ENCODE measurements at places on chromosomes 7 and 10. TPM values are rescaled to one million over a fixed set of nuclear protein-coding genes. Genes with fewer than 3 reads are reported as not detected.

DNA sequence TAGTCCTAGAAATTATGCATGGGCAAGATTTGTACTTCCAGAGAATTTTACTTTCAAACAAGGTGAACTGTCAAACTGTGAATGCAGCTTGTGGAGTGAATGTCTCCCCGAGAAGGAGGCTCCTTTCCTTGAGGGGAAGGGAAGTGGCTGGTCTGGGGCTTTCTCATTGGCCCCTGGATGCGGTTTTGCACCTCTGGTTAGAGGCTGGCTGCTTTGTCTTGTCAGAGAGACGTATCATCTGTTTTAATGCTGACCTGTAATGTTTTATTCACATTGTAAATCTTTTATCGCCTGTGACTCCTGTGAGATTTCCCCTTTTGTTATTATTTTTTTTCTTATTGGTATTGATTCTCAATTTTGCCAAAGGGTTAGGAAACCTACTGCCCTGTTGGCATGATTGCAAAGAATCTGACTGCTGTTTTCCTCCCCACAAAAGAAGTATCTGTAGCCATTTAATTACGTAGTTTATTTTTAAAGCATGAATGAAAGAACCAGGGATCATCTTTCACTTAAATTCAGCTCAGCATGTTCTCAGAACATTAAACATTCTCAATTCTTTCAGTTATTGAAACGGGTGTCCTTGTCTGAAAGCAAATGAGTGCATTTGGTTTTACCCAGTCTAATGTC is 238.3 kb upstream of the NFE2L3 start:
- no peak for DNase-seq

ZNF33A gene
- 10.6 TPM for polyA plus RNA-seq

GRCh38 chr10:102120991-102121738 is 997 bp upstream of the LDB1 start:
- DNase-seq: peak; percentile 95

DNA sequence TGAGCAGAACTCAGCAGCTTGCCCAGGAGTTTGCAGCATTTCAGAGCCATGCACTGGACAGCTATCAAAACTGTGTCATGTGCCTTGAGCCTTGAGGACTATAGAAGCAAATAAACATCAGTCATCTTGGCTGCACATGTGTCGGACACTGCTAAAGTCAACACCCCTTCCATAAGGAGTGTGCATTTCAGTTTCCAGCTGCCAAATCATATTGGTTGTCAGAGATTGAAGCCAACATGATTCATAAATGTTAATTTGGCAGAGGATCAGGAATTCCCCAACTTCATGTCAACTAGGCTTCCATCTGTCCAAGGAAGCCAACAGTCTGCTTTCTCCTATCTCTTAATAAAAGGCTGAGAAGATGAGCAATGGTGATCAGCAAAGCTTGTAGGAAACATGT is 32.8 kb downstream of the SLC16A12 start:
- DNase-seq: no peak

GRCh38 chr10:132476146-132477065 is 61.2 kb upstream of the INPP5A start:
- no peak for DNase-seq

ZNF467 gene
- polyA plus RNA-seq: 15.0 TPM

- peak; percentile 68 for DNase-seq
Observed at GRCh38 chr7:2928613-2929311, 84.7 kb upstream of the GNA12 start.

ZNF239 gene
- 4.5 TPM for polyA plus RNA-seq

DNA sequence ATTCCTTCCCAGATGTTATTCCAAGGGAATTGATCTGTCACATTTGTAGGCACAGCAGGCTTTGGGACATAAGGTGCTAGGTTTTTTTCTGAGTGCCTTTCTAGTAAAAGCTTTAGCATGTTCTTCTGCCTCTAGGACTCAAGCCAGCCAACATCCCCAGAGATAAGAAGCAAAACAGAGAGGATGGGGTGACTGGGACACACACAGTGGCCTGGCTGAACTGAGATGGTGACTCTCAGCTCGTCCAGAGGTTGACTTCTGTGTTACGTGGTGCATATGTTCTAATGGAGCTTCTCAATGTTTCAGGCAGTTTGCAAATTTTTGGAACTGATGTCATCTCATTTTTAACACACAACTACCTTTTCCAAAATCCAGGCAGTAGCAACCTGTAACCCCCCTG is 188.1 kb upstream of the CELF2 start:
- DNase-seq: no peak

PRSS37 gene
- not detected for polyA plus RNA-seq

PPP1R17 gene
- polyA plus RNA-seq: not detected

PRPS1L1 gene
- polyA plus RNA-seq: not detected

GRCh38 chr7:158029509-158029908 is 558.1 kb downstream of the PTPRN2 start:
- DNase-seq: no peak

GRCh38 chr10:48469516-48470020 is 135.3 kb downstream of the ARHGAP22 start:
- no peak for DNase-seq

SPAG6 gene
- polyA plus RNA-seq: 0.30 TPM

DNA sequence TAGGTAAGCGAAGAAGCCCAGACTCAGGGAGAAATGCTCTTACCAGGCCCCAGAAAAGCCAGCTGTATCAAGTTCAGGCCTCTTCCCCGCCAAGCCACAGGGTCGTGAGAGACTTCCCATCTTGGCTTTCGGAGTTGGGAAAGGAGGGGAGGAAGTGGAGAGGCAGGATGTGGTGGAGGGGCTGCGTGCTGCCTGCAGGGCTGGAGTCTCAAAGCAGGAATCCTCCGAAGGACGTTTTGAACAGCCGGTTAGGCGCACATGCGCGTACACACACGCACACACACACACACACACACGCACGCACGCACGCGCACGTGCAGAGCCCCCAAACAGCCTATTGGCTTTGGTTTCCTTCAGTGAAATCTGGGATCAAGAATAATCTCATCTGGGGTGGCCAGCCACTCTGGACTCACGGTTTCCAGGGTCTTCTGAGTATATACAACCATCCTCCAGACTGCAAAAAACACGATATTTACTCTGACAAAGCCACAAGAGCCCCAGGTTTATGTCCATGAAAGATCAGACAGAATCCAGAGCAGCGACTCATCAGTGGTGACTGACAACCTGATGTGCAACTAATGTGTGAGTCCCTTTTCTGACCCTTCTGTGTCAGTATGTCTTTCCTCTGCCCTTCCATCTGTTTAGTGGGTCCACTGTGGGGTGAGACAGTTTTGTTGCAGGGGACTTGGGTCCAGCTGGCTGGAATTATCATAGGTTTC is 115.0 kb upstream of the ZNF438 start:
- DNase-seq: peak; percentile 67

CABCOCO1 gene
- 1.5 TPM for polyA plus RNA-seq

GFRA1 gene
- 3.0 TPM for polyA plus RNA-seq

GRCh38 chr7:83941300-83941699 is 253.3 kb downstream of the SEMA3A start:
- no peak for DNase-seq

- DNase-seq: no peak
Observed at GRCh38 chr7:14793151-14793550, 109.4 kb downstream of the DGKB start.

DNA sequence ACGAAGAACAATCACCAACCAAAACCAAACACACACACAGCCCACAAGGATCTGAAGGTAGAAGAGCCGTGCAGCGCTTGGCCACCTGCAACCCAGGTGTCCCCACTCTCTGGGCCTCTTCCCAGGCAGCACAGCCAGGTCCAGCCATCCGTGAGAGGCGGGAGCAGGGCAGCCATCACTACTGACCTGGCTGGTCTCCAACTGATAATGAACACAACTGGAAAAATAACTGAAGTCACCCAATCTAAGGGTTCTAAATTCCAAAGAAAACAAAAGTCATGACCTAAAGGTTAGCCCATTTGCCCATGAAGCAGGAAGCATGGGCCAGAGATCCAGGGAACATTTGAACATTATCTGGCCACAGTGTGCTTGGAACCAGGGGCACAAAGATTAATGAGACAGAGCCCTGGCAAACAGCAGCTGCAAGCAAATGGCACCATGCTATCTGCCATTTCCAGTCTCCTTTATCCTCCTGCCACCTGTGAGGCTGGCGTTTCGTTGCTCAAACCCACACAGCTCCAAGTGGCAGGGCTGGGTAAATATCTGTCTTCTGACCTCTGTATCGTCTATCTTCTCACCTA is 207.9 kb downstream of the TNS3 start:
- DNase-seq: no peak

EPHB4 gene
- 33.2 TPM for polyA plus RNA-seq

GRCh38 chr10:77162697-77163096 is 474.9 kb downstream of the KCNMA1 start:
- DNase-seq: no peak

- no peak for DNase-seq
Observed at GRCh38 chr10:50788951-50789945, 49.5 kb downstream of the ASAH2B start.

- DNase-seq: peak; percentile 81
Observed at GRCh38 chr7:75617634-75618234, 121.0 kb downstream of the HIP1 start.

GRCh38 chr10:24750695-24751094 is 27.0 kb upstream of the ARHGAP21 start:
- no peak for DNase-seq

GRCh38 chr7:84142726-84143125 is 51.9 kb downstream of the SEMA3A start:
- DNase-seq: no peak

ADAP1 gene
- 36.4 TPM for polyA plus RNA-seq

- DNase-seq: no peak
Observed at GRCh38 chr7:2261611-2262010, 19.6 kb downstream of the NUDT1 start.

TBC1D12 gene
- polyA plus RNA-seq: 4.4 TPM

RNLS gene
- polyA plus RNA-seq: 19.5 TPM

ARHGEF5 gene
- 15.2 TPM for polyA plus RNA-seq

DNA sequence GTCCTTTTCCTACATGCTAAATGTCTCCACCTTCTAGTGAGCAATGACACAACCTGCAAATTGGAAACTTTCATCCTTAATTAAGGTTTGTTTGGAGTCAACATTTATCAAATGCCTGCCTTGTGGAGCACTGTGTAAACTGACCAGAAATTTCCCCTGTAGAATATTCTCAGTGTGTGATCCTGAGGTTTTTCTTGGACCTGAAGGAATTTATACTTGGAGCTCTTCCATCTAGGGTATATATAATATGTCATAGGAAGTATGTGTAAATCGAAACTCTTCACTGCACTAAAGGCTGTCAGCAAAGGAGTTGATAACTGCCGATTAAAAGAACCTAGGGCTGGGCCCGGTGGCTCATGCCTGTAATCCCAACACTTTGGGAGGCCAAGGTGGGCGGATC is 152.4 kb downstream of the NSUN6 start:
- no peak for DNase-seq

DNA sequence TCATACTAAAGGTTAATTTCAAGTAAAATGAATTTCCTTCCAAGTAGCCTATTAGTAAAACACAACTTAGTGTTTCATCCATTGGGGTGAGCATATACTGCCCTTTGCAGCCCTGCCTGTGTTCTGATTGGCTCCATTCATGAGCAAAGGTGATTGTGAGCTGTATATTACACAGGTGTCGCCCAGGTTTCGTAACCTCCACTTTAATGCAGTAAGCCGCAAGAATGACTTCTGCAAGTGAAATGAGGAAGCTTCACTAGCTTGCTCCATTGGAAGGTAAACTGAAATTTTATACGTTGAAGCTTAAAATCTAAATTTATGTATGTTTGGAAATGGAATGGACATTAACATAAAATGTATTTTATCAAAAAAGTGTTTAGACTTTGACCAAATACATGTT is 24.4 kb downstream of the MTURN start:
- no peak for DNase-seq

DNA sequence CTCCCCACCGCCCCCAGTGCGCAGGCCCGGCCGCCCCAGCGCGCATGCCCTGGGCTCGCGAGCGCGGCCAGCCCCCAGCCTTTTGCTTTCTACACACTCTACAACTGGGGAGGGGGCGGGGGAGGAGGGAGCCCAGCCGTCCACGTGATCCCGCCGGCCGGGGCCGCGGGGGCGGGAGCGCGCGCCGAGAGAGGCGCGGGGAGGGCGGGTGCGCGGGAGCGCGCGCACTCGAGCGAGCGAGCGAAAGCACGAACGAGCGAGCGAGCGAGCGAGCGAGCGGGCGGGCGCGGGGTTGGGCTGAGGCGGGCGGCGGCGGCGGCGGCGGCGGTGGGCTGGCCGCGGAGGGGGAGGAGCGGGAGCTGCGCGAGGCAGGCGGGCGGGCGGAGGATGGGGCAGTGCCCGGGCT is at the start of gene AUTS2:
Gene AUTS2, plus strand, starts transcription at position 395 of the 406 bp plus-strand sequence. CDS start 1,179 bp downstream, outside the sequence.
- peak; percentile 94 for DNase-seq

DNA sequence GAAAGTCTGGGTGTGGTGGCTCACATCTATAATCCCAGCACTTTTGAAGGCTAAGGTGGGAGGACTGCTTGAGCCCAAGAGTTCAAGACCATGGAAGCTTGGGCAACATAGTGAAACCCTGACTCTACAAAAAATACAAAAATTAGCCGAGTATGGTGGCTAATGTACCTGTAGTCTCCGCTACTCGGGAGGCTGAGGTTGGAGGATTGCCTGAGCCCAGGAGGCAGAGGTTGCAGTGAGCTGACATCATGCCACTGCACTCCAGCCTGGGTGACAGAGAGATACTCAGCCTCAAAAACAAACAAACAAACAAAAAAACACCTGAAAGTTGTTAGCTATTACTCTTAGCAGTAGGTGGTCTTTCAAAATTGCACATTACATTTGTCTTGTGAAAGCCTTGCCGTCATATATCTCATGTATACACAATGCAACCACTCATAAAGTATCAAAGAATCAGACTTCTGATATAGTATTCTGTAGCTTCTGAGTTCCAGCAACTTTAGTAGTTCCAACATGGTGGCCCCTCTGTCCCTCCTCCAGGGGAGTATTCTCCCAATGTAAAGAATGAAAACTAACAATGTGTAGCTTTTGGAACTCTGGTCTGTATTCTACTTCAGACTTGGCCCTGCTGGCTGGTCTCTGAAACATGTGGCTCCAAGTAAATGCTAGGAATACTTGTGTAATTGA is 101.5 kb downstream of the ZNF92 start:
- DNase-seq: no peak

DNA sequence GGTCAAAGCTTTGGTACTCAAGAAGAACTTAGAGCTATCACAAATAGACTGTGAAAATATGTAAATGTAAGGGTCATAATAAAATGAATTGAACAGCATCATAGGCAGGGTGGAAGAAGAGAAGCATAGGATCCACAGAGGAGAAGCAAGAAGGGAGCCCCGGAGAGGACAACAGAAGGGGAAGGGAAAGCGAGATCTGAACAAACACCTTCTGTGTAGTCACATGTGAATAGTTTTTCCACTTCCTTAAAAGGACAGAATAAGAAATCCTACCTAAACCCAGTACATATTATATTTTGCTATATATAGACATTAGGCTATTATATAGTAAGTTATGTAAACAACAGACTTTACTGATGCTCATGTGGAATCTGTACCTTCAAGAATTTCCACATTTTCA is 160.2 kb downstream of the DKK1 start:
- no peak for DNase-seq

Data from kidney (tissue), 22 donors.